ENCODE measurements at places on chromosomes 6 and 20.

DNA sequence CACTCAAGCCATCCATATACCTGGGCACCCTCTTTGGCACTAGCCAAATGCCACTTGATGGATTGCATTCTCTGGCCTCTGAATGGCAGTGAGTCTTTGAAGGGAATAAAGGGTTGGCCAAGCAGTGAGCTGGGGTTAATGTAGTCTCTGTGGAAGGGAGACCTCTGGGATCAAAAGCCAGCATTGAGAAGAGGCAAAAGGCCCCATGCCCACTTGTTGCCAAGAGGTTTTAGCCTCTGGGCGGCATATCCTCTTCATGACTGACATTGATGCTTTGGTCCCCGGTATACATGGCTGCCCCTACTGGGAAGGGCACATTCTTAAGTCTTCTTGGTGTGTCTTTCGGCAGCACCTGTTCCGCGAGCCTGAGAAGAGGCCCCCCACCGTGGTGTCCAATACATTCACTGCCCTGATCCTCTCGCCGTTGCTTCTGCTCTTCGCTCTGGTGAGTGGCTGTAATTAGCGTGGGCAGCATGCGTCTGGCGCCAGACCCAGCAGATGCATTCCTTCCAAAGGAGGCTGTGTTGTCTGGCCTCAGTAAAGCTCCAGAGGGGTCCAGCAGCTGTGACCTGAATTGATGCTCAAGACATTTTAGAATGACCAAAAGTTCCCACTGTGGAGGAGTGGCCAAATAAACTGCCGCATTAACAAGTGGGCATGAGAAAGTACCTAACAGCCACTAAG lies 29.5 kb downstream of the GHRH start:
- DNase-seq: no peak

GRCh38 chr6:127954082-127954481 lies 53.2 kb upstream of the THEMIS start:
- no peak for DNase-seq

DNA sequence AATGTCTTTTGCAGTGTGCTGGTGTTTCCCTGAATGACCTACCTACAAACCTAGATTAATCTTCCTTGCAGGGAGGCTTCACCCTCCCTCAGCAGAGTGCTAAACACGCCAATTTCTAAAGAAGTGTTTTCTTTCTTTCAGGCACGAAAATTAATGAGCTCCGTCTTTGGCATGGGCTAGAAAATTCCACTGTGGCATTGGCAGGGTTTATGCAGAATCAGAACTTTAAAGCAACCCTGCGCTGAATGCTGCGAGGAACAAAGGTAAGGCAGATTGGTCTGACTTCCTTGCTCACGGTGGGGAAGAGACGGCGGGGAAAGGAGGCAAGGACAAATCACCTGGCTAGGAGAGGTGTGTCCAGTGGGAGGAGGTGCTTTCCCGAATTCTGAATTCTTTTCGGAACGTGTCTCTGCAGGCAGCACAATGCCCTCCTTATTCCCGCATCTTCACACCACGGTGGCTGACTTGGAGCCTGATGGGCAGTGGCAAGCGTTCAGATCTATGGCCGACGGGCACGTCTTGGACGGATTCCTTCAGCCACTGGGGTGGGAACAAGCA lies 6.2 kb upstream of the BANF2 start:
- DNase-seq: no peak

DNA sequence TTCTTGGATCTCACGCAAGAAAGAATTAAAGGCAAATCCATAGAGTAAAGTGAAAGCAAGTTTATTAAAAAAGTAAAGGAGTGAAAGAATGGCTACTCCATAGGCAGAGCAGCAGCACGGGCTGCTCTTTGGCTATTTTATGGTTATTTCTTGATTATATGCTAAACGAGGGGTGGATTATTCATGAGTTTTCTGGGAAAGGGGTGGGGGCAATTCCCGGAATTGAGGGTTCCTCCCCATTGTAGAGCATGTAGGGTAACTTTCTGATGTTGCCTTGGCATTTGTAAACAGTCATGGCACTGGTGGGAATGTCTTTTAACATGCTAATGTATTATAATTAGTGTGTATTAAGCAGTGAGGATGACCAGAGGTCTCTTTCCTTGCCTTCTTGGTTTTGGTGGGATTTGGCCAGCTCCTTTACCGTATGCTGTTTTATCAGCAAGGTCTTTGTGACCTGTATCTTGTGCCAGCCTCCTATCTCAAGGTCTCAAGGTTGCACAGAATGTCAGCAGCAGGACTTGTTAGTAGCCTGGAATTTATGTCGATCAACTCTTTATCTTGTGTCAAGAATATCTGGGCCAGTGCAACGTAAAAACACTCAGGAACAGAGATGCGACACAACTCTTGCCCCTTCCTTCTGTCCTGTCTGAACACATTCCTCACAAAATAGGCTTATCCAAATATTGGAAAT lies 931.4 kb downstream of the QKI start:
- no peak for DNase-seq

DNA sequence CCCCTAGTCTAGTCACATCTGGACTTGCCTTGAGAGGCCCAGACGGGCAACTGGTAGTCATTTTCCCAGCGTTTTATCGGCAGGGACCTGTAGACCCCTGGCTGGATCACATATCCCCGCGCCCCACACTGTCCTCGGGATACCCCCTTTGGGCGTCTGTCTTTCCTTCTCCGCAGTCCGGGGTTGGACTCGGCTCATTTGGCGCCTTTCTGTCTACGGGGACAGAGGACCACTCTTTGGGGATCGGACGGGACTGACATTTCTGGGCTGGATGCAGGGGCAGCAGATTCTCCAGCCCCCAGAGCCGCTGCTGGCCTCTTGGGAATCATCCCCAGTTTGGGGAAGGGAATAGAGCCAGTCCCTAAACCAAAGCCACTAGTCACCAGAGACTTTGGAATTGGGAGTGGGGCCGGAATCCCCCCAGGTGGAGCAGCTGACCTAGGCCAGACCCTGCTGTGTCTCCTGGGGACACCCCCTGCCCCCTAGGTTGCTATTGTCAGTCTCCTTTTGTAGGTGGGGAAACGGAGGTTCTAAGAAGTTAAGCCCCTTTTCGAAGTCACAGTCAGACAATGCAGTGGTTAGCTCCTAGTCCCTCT lies 734 bp downstream of the FAM110A start:
- DNase-seq: no peak

GRCh38 chr6:92125681-92126080 lies 1293.7 kb downstream of the EPHA7 start:
- no peak for DNase-seq

GRCh38 chr6:18264219-18264922 lies at the start of gene DEK:
DEK (minus strand) TSS chr6:18264530; CDS start chr6:18263987, 543 bp downstream.
- peak; percentile 83 for DNase-seq

DNA sequence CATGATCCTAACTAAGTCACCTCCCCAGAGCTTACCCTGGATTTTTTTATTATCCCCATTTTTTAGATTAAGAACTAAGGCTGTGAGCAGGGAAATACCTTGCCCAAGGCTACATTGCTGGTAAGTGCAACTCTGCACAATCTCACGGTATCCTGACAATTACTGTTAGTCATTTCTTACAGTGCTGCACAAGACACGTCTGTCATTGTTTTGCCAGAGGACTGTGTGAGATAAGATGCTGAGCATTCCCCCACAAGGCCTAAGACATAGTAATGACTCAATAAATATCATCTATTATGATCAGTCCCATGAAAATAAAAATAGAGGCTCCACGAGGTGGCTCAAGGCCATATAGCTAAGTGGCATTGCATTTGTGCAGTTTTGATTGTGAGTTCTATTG lies 21.0 kb downstream of the PFDN4 start:
- no peak for DNase-seq

DNA sequence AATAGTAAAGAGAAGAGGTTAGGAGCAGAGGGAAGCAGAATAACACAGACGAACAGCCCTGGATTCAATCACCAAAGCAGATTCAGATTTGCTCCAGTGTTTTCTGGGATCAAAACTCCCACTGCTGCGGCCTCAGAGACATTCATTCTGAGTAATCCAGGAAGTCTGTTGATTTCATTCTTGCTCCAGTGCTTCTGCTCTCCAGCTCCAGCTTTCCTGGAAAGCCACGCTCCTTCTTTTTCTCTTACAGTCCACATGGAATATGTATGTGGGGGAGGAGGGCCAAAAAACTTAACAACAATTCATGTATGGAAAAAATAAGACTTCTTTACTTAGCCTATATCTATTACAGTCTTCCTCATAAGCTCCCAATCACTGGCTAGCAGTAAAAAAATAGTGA lies 26.4 kb upstream of the UST start:
- DNase-seq: no peak

- DNase-seq: peak; percentile 12
These were observed 19.3 kb upstream of the WFDC2 start for GRCh38 chr20:45450097-45450818.

DNA sequence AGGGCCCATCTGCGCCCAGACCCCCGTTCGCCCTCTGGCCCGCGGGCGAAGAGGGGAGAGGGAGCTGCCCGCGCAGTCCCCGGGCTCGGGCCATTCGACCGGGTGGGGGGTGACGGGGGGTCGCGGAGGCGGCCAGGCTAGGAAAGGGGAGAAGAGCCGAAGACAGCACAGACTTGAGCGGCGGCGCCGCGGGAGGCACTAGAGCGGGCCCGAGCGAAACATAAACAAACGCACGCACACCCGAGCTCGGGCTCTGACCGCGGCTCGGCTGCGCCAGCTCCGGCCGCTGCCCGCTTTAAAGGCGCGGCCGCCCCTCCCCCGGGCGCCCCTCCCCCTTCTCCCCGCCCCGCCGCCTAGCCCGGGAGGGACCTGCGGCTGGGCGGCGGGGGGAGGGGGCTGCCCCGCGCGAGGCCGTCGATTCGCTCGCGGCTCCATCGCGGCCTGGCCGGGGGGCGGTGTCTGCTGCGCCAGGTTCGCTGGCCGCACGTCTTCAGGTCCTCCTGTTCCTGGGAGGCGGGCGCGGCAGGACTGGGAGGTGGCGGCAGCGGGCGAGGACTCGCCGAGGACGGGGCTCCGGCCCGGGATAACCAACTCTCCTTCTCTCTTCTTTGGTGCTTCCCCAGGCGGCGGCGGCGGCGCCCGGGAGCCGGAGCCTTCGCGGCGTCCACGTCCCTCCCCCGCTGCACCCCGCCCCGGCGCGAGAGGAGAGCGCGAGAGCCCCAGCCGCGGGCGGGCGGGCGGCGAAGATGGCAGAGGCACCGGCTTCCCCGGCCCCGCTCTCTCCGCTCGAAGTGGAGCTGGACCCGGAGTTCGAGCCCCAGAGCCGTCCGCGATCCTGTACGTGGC lies at the start of gene FOXO3:
FOXO3 (plus strand) TSS at position 455 of the 846 bp plus-strand sequence; CDS start at position 747, 292 bp downstream.
- DNase-seq: peak; percentile 75

GRCh38 chr6:17381424-17382147 lies 11.8 kb upstream of the CAP2 start:
- no peak for DNase-seq

- peak; percentile 7 for DNase-seq
These were observed 231.2 kb upstream of the PMEPA1 start for GRCh38 chr20:57940868-57941522.

DNA sequence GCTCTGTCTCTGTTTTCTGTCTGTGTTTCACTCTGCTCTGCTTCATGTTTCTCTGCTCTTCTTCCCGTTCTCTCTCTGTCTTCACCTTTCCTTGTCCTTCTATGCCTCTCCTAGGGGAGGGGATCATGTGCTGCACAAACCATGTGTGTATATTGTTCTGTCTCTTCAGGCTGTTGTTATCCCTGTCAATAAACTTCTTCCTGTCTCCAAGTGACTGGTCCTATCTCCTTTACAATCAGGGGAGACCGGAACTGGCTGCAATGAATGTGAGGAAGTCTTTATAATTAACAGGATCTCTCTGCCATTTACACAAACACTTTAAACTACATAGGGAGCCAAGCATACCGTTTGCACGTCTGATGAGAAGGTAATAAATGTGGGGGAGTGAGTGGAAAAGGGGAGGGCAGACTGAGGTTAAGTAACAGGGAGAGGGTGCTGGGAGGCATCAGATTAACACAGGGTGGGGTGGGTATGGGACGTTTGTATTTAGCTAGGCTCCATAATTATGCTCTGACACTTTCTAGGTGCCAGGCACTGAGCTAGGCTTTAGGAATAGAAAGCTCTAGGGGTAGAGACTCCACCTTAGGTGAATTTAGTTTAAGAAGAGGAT lies 626.1 kb downstream of the DHX35 start:
- peak; percentile 82 for DNase-seq

- no peak for DNase-seq
These were observed 24.6 kb upstream of the MLN start for GRCh38 chr6:33828452-33828763.

DNA sequence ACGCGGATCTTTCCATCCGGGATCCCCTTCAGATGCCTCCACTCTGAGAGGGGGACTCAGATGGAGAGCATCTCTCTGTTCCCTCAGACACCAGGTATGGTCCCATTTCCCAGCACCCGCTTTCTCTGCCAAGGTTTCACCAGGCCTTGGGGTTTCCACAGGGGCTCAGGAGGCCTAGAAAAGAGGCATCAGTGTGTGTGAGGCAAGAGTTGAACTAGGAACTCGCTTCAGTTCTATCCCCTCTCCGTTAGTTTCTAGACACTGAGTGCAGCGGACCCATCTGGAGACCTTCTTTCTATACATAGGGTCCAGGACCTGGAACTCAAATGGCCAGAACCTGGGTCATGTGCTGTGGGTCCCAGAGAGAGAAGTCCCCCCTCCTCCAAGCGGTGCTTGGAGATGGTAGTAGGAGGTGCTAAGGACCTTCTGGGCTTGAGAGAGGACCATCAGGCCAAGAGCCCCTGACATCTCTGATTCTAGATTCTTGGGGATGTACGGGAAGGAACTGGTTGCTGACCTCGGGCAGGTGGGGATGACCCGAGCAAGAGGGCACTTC lies 2.1 kb downstream of the SLC12A5 start:
- no peak for DNase-seq

DNA sequence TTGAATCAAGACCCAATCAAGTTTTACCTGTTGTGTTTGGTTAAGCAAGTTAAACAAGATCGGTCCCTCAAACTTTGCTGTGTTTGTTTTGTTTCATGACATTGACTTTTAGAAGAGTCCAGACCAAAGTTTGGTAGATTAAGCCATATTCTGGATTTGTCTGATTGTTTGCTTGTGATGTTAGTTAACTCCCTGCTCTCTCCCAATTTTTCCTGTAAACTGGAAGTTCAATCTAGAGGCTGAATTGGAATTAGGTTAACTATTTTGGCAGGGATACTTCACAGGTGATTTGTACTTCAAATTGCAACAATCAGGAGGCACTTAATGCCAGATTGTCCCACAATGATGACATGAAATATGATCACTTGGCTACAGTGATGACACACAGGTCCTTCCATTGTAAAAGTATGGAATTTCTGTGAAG lies 13.6 kb upstream of the SH3BGRL2 start:
- no peak for DNase-seq

- no peak for DNase-seq
These were observed 2.8 kb upstream of the LRRC1 start for GRCh38 chr6:53792016-53792415.

GRCh38 chr20:34980543-34981233 lies 25.0 kb downstream of the MYH7B start:
- DNase-seq: no peak

DNA sequence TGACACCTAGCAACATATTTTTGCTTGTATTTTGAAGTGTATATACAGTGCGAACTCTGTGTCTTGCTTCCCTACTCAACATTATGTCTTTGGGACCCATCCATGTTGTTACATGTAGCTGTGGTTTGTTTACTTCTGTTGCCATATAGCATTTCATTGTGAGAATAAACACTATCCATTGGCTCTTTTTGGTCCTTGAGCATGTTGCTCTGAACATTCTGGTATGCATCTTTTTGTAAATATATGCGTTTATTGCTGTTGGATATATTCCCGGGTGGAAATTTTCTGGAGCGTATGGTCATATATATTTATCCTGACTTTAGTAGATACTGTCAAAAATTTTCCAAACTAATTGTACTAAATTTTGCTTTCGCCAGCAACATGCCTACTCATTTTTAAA lies 222.5 kb upstream of the SPTLC3 start:
- no peak for DNase-seq

All from NCI-H2029 treated with DMSO at 0.1 percent for 48 hours (cell line).